ENCODE measurements at places on chromosomes 7 and 10.

DNA sequence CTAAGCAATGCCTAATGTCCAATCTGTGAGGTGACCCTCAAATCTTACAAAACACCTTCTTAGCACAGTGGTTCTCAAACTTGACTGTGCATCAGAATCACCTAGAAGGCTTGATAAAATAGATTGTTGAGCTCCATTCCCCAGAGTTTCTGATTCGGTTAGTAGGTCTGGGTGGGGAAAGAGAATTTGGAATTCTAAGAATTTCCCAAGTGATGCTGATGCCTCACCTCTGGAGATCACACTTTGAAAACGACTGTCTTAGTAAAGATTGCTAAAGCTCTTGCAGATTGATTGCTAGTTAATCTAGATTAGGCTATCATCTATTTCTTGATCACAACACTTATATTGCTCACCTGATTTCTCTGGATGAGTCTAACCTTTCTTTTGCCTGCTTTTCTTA lies 126.6 kb downstream of the PCLO start:
- no peak for DNase-seq

- peak; percentile 55 for DNase-seq
Measured at GRCh38 chr7:774161-775109, 47.4 kb upstream of the PRKAR1B start.

GRCh38 chr7:123425246-123425645 lies 109.1 kb downstream of the IQUB start:
- DNase-seq = no peak

GRCh38 chr7:29891766-29892165 lies 85.5 kb downstream of the WIPF3 start:
- DNase-seq = no peak

- DNase-seq = no peak
Measured at GRCh38 chr10:102718220-102718619, 3.8 kb downstream of the SFXN2 start.

GRCh38 chr7:21962677-21963076 lies 17.0 kb upstream of the CDCA7L start:
- no peak for DNase-seq

GRCh38 chr7:143345428-143345900 lies 17.0 kb downstream of the FAM131B start:
- no peak for DNase-seq

DNA sequence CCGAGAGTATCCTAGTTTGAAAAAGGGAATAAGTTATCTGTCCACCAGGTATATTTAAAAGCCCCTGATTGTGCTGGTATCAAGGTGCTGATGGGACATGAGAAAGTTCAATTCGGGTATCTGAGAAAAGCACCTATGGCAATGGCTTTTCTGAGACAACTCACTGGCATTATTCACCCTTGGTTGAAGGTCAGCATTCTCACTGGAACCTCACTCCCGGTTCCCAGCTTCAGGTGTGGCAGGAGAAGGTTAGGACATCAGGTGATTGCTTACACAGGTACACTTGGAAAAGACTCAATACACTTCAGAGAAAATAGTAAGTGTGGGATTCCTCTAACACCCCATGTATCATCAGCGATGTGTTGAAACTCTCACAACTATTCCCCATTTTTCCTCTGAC lies 643.1 kb downstream of the INHBA start:
- DNase-seq = no peak

GRCh38 chr10:12333380-12334185 lies 15.8 kb upstream of the CAMK1D start:
- DNase-seq = no peak

DNA sequence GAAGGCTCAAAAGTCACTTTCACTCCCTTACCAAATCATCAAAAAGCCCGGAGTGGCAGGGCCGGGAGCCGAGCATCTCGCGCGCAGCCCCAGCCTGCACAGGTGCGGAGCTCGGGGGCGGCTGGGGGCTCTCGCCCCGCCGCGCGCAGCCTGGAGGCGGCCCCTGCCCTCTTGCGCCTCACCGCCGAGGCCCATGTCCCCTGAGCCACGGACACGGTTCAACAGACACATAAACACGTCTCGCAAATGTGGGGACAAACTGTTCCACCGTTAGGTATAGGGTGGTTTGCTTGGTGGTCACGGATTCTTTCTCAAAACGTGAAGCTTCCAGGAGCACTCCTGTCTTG lies 700 bp downstream of the GSAP start:
- no peak for DNase-seq

GRCh38 chr7:25360451-25360850 lies 132.2 kb upstream of the NPVF start:
- DNase-seq = no peak

GRCh38 chr7:100370303-100370702 lies 3.0 kb upstream of the PILRA start:
- DNase-seq = no peak

DNA sequence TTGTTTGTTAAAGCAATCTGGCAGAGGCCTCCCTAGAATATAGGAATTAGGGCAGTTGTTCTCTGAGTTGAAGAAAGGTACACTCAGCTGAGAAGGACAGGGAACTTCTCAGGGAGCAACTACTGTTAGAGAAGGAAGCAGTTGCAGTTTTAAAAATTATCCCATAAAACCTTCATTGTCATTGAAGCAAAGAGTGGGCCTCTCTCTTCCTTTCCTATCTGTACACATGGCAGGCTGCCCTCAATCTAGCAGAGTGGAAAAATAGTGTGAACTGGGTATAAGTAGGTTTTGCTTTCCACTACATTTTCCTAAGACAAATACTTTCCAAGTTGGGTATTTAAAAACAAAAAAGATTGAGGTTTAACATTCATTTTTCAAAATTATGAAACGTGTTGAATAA lies 236.7 kb upstream of the KLF14 start:
- no peak for DNase-seq

GRCh38 chr7:158576050-158576762 lies 11.4 kb downstream of the PTPRN2 start:
- no peak for DNase-seq

DNA sequence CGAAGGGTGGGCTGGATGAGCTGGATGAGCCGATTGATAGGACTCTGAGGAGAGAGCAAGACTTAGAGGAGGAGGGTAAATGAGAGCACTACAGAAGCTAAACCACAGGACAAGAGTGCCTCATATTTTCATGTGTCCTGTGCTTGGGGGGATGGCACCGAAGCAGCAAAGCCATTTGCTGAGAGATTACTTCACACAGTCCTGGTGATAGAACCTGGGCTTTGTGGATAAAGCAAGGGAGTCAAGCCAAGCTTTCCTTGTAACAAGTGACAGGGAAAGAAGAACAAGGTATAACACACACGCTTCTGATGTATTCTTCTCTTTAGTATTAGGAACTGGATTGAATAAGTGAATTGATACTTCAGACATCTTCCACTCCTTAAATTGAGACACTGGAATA lies 253.7 kb downstream of the ANKRD7 start:
- no peak for DNase-seq

GRCh38 chr7:27735165-27735564 lies 4.8 kb upstream of the TAX1BP1 start:
- DNase-seq = no peak

DNA sequence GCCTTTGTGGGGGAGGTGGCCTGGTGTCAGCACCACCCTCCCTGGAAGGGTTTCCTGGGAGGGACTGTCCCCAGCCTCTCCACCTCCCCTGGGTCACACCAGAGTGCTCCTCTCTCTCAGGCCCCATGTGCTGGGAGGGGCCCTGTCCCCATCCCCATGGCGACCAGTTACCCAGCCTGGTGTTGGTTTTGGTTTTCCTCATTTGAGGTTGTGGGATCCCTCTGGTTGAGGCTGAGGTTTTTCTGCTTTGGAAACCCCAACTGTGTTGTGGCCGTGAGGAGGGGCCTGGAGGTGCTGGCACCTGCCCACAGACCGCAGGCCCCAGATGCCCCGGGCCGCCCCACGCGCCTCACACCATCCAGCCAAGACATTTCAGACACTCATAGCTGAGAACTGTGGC lies 106.3 kb downstream of the GRK5 start:
- no peak for DNase-seq

- no peak for DNase-seq
Measured at GRCh38 chr7:37751096-37751495, 67.5 kb downstream of the GPR141 start.
